Epithelial cell of esophagus (primary cell): ENCODE measurements at places on chromosomes 4 and X.

GRCh38 chr4:152211936-152212653 lies 323.8 kb downstream of the FBXW7 start:
- DNase-seq: no peak

DNA sequence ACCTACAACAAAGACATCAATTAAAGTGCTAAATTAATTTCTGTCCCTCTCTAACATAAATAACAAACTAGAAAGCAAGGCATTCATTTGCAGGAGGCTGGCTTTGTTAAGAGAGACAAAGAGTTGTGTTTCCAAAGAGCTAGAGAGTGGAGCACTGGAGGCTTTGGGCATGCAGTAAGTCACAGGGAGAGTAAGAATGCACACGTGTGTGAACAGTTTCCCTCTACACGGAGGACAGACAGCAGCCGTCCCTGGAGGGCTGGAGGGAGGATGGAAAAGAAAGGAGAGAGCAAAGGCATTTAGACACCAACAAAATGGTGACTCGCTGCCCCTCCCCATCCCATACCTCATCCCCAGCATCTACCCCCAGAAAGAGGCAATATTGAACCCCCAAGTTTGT lies 20.4 kb upstream of the DCHS2 start:
- no peak for DNase-seq

GRCh38 chr4:31141832-31142142 lies 421.6 kb downstream of the PCDH7 start:
- DNase-seq: no peak

DNA sequence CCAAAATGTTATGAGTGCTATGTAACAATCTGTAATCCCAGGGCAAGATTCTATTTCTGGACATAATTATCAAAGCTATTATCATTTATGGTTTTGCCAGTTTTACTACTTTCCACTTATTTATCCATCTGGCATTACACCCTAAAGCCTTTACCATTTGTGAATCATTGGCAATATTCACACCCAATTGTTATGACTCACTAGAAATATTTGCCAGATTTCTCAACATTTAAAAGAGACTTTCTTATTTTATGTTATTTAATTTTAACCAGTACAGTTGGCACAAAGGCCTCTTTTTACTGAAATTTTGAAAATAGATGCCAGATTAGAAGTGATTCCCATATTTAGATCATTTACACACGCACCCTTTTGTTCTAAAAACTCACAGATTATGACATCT lies 242.7 kb upstream of the WDFY3 start:
- DNase-seq: peak; percentile 85

DNA sequence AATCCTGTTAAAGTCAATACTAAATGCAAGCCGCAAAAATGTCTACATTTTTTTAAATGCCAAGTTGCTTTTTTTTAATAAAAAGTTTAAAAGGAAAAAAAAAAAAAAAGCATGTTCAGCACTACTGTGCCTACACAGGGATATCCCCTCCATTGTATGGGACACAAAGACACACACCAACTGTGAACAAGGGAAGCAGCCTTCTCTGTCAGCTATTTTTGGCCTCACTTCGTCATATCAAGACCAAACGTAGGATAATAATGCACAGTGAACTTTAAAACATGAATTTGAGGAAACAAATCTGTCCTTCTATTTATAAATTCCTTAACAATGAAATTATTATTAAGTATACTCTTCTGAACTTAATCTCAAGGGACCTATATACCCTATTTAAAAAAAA lies 4.4 kb downstream of the FBXW7 start:
- DNase-seq: no peak

GRCh38 chr4:174119051-174119450 lies 164.4 kb downstream of the FBXO8 start:
- peak; percentile 50 for DNase-seq

DNA sequence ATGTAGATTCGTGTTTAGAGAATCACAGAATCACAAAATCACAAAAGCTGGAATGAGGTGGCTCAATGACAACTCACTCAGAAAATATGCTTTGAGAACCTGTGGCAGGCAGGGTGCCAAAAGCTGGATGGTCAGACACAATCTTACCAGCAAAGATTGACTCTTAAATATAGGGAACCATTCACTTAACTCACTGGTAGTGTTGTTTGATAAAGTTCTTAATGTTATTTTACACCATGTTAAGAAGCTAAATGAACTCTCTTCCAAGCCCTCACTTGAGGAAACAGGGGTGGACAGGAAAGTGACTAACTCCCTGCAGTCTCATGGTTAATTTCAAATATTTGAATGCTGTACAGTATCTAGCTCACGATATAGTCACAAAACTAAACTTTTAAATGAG lies 5.7 kb upstream of the SCOC start:
- peak; percentile 70 for DNase-seq

DNA sequence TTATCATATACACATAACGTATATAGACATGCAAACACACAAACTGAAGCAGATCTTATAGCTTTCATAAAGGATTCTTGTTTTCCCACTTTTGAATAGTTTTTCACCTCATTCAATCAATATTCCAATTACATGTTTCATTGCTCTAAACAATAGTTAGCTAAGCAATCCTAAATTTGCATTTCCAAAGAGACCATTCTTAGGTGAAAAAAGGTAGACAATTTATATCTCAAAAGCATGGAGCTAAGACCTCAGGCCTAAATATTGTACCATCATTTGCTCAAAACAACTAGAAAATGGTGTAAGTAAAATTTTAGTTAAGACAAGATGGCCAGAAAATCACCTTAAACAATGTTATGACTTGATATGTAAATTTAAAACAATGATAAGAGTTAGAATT lies 1148.5 kb upstream of the DIAPH2 start:
- DNase-seq: no peak

DNA sequence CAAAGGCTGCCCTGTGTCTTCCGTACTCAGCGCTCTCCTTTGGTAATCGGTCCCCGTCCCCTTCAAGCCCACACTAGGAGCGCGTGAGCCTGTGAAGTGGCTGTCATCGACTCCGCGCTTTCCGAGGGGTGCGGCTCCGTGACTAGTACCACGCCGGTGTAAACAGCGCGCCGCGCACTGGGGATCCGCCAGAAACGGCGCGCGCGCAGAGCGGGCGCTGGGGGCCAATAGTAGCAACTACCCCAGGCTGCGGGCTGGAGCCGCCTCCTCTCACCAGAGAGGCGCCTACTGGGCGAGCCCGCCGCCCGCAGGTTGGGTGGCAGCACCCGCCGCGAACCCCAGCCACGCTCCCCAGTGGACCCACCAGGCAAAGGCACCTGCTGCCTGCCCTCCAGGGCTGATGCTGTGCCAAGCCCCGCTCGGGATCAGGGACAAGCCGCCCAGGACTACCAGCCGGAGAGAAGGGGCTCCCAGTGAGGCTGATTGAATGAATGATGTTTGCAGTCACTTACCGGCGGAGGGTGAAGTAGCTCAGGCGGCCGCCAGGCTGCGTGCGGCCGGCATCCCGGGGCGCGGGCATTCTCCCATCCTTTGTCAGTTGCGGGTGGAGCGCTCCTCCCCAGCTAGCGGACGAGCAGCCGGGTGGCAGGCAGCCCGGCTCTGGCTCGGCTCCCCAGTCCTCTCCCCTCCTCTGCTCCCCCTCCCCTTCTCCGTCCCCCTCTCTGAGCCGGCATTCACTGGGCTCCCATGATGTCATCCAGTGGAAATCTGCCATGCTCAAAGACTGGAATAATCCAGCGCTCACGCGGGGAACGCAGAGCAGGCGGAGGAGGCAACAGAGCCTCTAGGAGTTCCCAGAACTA lies 370.3 kb upstream of the SMIM31 start:
- peak; percentile 54 for DNase-seq
